Stimulated activated CD4-positive, alpha-beta T cell treated with anti-CD3 and anti-CD28 coated beads, Interleukin-4, amount 100 ng/mL, for 4 hours (primary cell): ENCODE measurements at places on chromosomes 12 and 14.

GRCh38 chr14:104477117-104477623 is 102.4 kb upstream of the C14orf180 start:
- no peak for DNase-seq

GRCh38 chr14:76956316-76957090 is 72.0 kb downstream of the IRF2BPL start:
- peak; percentile 84 for DNase-seq

- no peak for DNase-seq
Measured at GRCh38 chr12:83388551-83388950, 701.8 kb downstream of the TMTC2 start.

GRCh38 chr14:71380271-71380670 is 473.0 kb downstream of the PCNX1 start:
- no peak for DNase-seq

DNA sequence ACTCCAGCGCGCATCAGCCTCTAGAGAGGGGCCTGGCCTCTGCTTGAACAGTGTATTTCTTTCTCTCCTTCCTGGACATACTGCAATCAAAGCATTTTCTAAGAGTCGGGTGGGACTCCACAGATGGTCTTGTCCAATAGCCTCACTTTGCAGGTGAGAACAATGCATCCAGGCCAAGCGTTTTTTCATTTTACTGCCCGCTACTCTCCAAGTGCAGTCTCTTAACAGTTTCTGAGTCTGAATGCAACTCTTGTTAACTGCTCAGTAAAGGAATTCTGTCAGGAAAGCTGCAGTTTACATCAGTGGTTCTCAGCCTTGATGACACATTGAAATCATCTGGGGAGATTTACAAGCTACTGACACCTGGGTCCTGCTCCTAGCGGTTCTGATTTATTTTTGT is 57.0 kb downstream of the IRF2BPL start:
- DNase-seq, result no peak

DNA sequence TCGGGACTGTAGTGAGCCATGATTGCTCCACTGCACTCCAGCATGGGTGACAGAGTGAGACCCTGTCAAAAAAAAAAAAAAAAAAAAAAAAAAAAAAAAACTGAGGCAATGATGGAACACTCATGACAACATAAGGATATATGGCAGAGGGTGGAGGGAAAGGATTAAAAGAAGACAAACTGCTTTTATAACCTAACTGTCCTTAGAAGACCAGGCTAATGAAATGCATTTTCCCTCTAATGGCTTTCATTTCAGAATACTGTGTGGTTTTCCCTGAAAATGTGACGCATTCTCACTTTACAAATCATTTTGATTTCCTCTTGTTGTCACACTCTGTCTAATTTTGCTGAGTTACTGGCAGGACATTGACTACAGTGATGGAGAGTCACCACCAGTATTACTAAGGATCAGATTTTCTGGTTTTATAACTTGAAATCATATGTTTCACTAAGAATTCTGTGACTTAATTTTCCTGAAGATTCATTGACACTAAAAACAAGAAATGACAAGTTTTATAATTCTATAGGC is 137.6 kb upstream of the SSTR1 start:
- DNase-seq, result no peak

- DNase-seq, result peak; percentile 30
Measured at GRCh38 chr14:61385002-61385685, 63.8 kb downstream of the PRKCH start.

GRCh38 chr14:103634156-103634555 is 5.1 kb downstream of the KLC1 start:
- no peak for DNase-seq

- no peak for DNase-seq
Measured at GRCh38 chr12:129949651-129950050, 45.8 kb upstream of the TMEM132D start.

- DNase-seq, result no peak
Measured at GRCh38 chr12:66241061-66242043, 52.3 kb downstream of the IRAK3 start.

GRCh38 chr12:113152835-113153814 is 3.6 kb downstream of the CFAP73 start:
- peak; percentile 61 for DNase-seq

- DNase-seq, result no peak
Measured at GRCh38 chr12:121571920-121572319, 8.9 kb downstream of the KDM2B start.

GRCh38 chr14:62462988-62463387 is 582.3 kb downstream of the KCNH5 start:
- DNase-seq, result no peak

DNA sequence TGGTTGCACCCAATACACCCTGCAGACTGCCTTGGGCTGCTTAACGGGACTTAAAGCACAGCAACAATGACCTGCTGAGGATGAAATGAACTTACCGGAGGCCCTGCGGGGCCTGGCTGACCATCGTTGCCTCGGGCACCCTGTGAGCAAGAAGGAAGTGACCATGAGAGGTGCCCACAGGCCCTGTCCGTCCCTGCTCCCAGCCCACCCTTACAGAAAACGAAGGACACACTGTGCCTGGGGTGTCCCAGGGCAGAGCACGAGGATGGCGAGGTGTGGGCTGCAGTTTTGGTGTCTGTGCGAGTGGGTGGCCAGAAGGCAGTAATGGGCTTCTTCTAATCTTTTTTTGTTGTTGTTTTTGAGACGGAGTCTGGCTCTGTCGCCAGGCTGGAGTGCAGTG is 14.6 kb downstream of the COL2A1 start:
- no peak for DNase-seq

DNA sequence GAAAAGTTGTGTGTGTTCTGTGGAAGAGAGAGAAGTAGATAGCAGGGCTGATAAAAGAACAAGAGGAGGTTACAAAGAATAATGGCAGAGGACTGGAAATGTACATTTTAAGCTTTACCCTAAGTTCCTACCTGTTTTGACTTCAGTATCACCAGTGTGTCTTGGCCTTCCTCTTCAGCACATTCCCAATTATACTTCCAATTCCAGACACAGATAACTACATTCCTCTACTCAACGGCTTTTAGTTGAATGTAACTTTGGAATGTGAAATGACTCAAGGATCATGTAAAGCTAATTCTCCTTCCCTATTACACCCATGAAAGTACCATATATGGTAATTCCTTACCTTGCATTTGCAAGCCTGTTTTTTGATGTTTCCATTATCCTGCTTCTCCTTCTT is 5.0 kb downstream of the MGST1 start:
- DNase-seq, result no peak

- DNase-seq, result no peak
Measured at GRCh38 chr12:11769723-11770514, 120.4 kb downstream of the ETV6 start.

- no peak for DNase-seq
Measured at GRCh38 chr14:71400871-71401321, 493.6 kb downstream of the PCNX1 start.

DNA sequence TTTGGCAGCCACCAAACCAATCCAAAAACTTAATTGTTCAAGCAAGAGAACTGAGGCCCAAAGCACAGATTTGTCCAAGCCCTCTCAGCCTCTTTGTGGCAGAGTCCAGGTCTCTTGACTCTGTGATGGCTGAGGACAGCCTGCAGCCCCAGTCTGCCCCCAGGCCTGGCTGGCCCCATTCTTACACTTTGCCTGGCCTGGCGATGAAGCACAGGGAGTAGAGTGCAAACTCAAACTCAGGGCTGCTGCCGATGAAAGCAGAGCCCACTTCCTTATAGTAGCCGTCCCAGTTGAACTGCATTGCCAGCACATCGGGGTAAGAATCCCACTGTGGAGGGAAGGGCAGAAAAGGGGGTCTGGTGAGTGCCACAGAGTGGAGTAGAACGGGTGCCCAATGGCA is 5.6 kb upstream of the RPAP3 start:
- no peak for DNase-seq
